ENCODE measurements at places on chromosomes 7 and 10.

GRCh38 chr7:114081606-114082425, 163.0 kb upstream of the PPP1R3A start:
- DNase-seq = no peak

- DNase-seq = no peak
Measured at GRCh38 chr10:73577788-73578187, 13.4 kb downstream of the USP54 start.

GRCh38 chr7:39733881-39734632, 110.7 kb downstream of the RALA start:
- DNase-seq = no peak

DNA sequence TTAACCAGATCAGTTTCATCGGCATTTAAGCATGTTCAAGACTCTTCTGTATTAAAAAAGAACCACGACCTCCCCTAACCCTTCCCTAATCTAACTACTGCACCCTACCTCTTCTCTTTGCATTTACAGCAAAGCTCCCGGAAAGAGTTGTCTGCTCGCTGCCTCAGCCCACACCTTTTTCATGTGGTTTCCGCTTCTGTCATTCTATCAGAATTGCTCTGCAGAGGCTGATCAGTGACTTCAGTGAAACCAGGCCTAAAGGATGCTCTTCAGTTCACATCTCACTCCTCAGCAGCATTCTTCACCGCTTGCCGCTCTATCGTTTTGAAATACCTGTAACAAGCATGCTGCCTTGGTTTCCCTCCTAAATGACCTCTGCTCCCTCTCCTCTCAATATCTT, 160.9 kb downstream of the SDK1 start:
- no peak for DNase-seq

GRCh38 chr10:70334526-70335245, 47.7 kb downstream of the LRRC20 start:
- DNase-seq = no peak

- no peak for DNase-seq
Measured at GRCh38 chr10:131019696-131020095, 291.8 kb downstream of the TCERG1L start.

DNA sequence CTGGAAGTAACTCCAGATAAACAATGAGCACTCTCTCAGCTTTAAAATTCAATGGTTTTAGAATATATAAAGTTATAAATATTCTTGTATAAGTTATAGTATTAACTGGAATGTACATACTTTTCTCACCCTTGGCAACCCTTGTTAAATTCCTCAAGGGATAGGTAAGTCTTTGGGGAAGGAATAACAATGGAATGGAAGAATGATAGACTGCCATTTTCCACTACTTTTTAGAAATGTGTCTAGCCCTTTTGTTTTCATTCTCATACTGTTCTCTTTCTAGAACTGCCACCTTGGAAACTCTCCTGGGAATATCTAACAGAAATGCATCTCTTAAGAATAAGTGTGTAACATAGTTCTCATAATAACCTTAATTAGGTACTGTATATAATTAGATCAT, 8.3 kb downstream of the KIF5B start:
- no peak for DNase-seq

- DNase-seq = no peak
Measured at GRCh38 chr7:32194537-32194936, 124.3 kb upstream of the PDE1C start.

DNA sequence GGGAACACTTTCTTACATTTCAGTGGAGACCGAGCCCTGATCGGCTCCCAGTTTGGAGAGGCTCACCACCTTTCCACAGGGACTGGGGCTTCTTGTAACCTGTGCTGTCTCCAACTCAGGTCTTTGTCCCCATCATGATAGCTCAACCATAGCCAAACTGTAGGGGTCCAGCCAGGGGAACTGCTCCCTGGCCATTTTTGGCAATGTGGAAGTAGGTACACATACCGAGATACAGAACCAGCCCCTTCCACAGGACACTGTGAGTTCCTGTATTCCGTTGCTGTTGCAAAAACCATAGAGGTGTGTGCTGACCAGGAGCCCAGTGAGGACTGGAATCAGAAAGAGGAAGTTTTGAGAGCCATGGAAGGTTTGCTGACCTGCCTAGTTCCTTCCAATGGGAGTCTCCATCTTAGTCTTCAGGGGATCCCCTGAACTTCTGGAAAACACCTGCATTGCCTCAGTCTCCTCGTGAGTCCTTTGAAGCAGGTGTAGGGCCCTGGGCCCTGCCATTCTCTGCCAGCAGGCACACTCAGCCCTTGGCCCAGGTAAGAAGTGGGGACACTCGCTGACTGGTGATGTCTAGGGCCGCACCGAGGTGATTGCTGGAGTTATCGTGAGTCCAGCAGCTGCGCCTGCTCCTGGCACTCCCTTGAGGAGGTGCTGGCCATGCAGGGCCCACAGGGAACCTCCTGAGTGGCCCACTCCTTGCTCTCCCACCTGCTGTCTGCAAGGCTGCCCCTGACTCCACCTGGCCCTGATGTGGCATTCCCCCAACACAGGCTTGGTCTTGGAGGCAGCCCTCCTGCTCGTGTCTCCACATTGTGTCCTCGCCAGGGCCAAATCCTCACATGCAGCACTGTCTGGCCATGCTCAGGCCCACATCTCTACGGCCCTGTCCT, 11.2 kb downstream of the WDFY4 start:
- no peak for DNase-seq

DNA sequence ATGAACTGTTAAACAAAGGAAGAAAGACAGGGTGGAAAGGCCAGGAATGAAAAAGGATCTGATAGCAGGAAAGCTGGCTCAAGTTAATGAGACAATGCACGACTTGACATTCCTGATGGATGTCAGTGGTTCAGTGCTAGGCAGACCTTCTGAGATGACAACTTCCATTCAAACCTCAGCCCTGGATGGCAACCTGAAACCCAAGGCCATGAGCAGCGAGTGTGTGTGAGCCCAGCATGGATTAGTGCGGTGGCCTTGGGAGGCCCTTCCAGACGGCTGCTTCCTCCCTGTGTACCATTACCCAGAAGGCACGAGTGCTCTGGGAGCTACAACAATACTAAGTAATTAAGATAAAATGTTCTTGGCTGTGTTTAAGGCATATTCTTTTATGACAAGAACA, 18.8 kb downstream of the TRIL start:
- DNase-seq = no peak

DNA sequence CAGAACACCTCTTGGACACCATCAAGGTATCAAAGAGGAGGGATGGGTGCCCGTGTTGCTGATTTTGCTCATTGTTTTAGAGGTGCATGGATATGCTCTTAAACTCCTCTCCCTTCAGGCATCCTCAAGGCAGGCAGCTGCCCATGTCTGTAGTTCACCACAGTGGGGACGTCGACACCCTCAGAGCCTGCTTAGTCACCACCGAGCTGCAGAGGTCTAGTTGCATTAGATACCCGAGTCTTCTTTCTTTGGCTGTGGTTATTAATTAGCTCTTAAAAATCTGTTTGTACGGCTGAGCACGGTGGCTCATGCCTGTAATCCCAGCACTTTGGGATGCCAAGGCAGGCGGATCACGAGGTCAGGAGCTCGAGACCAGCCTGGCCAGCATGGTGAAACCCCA, 24.7 kb upstream of the TSPAN13 start:
- no peak for DNase-seq

GRCh38 chr7:7851381-7851780, 117.2 kb upstream of the GLCCI1 start:
- DNase-seq = no peak

GRCh38 chr7:50211130-50212015, 93.1 kb upstream of the IKZF1 start:
- DNase-seq = no peak

- DNase-seq = no peak
Measured at GRCh38 chr10:110782616-110783015, 89.1 kb upstream of the PDCD4 start.

DNA sequence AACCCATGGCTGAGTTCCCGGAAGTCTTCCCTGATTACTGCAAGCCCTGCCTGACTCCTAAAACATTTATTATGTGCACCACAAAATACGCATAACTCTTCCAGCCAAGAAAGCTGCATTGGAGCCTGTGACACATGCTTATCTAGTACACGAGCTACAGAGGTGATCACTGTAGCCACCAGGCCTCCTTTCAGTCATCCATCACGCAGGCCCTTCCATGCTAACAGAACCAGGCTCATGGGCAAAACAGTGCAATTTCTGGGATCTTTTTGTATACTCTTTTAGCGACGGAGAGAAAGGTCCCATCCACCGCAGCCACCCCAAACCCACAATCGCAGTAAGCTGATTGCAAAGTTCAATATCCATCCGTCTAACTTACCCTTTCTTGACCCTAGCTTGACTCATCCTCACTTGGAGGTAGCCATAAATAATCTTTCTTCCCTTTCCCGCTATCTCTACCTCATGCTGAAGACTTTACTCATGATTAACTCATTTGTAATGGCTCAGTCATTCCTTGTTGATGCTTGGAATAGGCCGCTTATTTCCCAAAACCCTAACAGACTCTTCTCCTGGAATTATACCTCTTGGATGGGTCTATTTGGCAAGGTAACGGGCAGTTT, 1203.5 kb downstream of the TYW1 start:
- DNase-seq = no peak

GRCh38 chr10:106957823-106958588, 206.5 kb downstream of the SORCS1 start:
- no peak for DNase-seq

Data from NK-92 treated with Interleukin-12 subunit alpha and Interleukin-12 subunit beta, amount 100 ng/mL, for 24 hours (cell line).